Ascending aorta (tissue), 2 donors: ENCODE measurements at places on chromosomes 12 and 14. TPM values are rescaled to one million over a fixed set of nuclear protein-coding genes. Genes with fewer than 3 reads are reported as not detected.

GRCh38 chr12:75888874-75889613 lies 142.5 kb downstream of the PHLDA1 start:
- no peaks in the 10 kb centered on the region for H3K4me1 ChIP-seq
- no peak overlapping the region for H3K4me3 ChIP-seq
- no peak overlapping the region for H3K27ac ChIP-seq

DNA sequence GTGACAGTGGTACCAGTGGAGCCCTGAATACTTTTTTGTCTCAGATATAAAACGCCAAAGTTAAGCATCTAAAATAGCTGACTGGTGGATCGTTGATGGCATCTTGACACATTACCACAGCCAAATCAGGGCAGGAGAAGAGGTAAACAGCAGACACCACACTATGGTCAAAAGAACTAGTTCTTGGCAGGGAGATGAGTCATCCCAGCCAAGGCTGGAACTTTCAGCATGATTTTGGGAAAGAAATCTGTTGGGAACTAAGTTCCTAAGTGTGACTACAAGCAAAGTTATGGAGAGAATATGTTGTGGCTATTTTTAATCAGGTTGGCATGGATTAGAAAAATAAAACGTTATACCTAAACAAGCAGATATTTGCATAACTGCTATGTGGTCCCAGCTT lies 36.9 kb downstream of the LGR5 start:
- no peaks in the 10 kb centered on the region for H3K36me3 ChIP-seq
- peak overlapping the region; percentile 67 for H3K27ac ChIP-seq
- H3K4me3 ChIP-seq, result no peak overlapping the region
- H3K27me3 ChIP-seq, result no peaks in the 10 kb centered on the region
- peak; percentile 84 for DNase-seq

DNA sequence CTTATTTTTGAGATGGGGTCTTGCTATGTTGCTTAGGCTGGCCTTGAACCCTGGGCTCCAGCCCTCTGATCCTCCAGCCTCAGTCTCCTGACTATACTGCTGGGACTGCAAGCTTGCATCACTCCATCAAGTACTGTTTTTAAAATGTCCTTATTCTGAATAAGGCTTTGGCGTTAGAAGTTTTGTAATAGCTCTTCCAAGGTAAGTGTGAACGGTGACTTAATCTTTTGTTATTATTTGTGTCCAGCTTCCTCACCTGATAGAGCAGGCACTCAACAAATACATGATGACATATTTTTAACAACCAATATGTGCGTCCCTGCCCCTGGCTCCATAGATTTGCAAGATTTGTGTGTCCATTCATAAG lies 1.4 kb downstream of the C1RL start:
- peak overlapping the region; percentile 93 for H3K27ac ChIP-seq
- H3K4me3 ChIP-seq, result peak overlapping the region; percentile 59
- peaks cover 13% of the 10 kb centered on the region for H3K4me1 ChIP-seq
- no peaks in the 10 kb centered on the region for H3K27me3 ChIP-seq
- peaks cover 9% of the 10 kb centered on the region for H3K36me3 ChIP-seq
- no peak for DNase-seq

DNA sequence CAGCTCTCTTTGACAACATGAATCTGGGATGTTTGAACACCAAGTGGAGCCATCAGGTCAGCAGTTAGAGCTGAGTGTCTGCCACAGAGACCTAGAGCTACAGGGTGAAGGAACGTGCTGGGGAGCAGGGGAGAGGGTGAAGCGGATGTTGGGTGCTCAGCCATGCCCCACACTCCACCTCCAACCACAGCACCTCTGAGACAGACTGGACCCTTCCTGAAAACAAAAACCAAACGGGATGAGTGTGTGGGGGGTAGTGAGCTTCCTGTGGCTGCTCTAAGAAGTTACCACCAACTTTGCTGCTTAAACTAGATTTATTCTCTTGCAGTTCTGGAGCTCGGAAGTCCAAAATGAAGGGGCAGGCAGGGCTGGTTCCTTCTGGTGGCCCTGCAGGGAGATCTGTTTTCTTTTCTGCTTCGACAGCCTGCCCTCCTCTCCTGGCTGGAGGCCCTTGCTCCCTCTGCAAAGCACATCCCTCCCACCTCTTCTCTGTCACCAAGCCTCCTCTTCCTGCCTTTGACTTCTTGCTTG lies 5.6 kb upstream of the GOLGA3 start:
- H3K4me3 ChIP-seq, result no peak overlapping the region
- H3K4me1 ChIP-seq, result no peaks in the 10 kb centered on the region
- no peak overlapping the region for H3K27ac ChIP-seq
- DNase-seq, result no peak
- H3K36me3 ChIP-seq, result peaks cover 5% of the 10 kb centered on the region

DNA sequence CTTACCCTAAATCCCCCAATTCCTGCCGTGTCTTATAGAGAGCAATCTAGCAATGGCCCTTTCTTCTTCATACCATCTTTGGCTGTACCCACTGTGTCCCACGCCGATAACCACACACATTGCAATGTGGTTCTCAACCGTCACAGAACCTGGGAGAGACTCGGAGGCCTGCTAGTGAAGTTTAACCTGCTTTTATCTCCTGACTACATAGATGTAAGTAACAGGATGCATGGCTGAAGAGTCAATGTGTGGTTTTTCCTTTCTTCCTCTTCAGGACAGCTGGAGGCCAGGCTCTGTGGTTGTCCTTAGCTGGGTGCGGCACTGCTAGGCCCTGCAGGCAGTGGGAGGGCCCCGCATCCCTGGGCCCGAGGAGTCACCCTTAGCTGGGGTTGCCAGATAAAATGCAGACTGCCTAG lies 51.3 kb downstream of the ZNF664 start:
- peak overlapping the region; percentile 34 for H3K27ac ChIP-seq
- H3K27me3 ChIP-seq, result no peaks in the 10 kb centered on the region
- H3K4me3 ChIP-seq, result no peak overlapping the region
- H3K36me3 ChIP-seq, result no peaks in the 10 kb centered on the region

- H3K27ac ChIP-seq, result peak overlapping the region; percentile 88
- peaks cover 7% of the 10 kb centered on the region for H3K36me3 ChIP-seq
- no peaks in the 10 kb centered on the region for H3K27me3 ChIP-seq
- no peak overlapping the region for H3K4me3 ChIP-seq
- peaks cover 46% of the 10 kb centered on the region for H3K4me1 ChIP-seq
- DNase-seq, result no peak
Observed at GRCh38 chr12:55719371-55719770, 822 bp upstream of the RDH5 start.

DNA sequence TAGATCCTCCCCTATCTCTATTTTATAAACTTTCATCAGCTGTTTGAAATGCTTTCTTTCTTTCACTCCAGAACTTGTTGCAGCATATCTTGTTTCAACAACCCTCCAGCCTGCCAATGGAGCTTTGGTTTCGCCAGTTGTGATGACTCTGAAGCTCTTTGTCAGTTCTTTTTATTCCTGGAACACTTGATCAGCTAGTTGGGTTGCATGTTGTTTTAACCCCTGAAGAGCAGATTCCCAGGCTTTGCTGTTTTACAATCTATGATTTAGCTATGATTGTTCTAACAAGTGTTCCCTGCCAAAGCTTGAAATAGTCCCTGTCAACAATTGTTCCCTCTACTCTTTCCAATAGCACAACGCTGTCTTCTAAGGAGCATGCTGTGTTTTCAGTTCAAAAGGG lies 50.6 kb upstream of the FUT8 start:
- DNase-seq, result no peak
- H3K36me3 ChIP-seq, result no peaks in the 10 kb centered on the region
- no peak overlapping the region for H3K27ac ChIP-seq
- H3K4me3 ChIP-seq, result no peak overlapping the region
- no peaks in the 10 kb centered on the region for H3K4me1 ChIP-seq
- H3K27me3 ChIP-seq, result no peaks in the 10 kb centered on the region

DNA sequence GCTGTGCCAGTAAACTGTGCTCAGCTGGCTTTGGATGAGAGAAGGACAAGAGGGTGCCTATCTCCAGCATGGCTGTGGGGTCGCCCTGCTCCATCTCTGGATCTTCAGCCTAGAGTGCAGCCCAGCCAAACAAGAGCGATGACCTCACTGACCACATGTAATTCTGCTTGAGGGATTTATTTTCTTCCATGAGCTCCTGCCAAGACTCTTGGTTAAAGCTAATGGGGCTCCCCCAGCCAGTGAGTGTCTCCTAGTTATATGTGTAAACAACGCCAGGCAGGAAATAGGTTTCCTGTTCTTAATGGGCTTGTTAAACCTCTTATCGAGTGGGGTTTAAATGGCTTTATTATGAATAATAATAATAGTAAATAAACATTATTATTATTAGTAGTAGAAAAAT lies 397.2 kb downstream of the NRXN3 start:
- DNase-seq, result no peak
- no peaks in the 10 kb centered on the region for H3K27me3 ChIP-seq
- no peak overlapping the region for H3K4me3 ChIP-seq
- H3K4me1 ChIP-seq, result no peaks in the 10 kb centered on the region
- H3K36me3 ChIP-seq, result no peaks in the 10 kb centered on the region

GRCh38 chr12:120444676-120445075 lies 1.5 kb downstream of the TRIAP1 start:
- H3K4me3 ChIP-seq, result no peak overlapping the region
- no peak overlapping the region for H3K27ac ChIP-seq
- H3K27me3 ChIP-seq, result no peaks in the 10 kb centered on the region

The PRKD1 gene
- 34.6 TPM for total RNA-seq

The MGST1 gene
- total RNA-seq, result 101 TPM

The GLIPR1L2 gene
- not detected for total RNA-seq

The LMO3 gene
- total RNA-seq, result 20.2 TPM

The GAS2L3 gene
- total RNA-seq, result not detected

The CYP27B1 gene
- total RNA-seq, result not detected

The TAS2R19 gene
- total RNA-seq, result not detected
